ENCODE measurements at places on chromosomes 7 and 10.

DNA sequence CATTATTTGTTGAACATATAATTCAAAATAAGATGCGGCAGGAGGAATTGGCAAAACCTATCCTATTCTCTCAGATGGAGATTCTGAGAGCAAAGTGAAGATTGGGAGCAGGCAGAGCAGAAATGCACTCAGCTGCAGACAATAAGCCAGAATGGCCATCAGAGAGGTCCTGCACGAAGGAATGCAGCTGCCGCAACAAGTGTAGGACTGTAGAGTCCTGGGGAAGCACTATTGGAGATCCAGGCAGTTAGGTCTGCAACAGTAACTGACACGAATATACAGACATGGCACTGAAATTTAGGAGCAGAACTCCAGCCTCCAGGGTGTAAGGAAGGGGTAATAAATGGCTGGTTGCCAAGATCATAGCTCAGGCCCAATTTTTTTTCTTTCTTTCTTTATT is 10.4 kb upstream of the COL1A2 start:
- DNase-seq = no peak

GRCh38 chr7:18941207-18941606 is 176.2 kb downstream of the TWIST1 start:
- no peak for DNase-seq

- DNase-seq = peak; percentile 7
Observed at GRCh38 chr10:18777258-18777657, 118.0 kb downstream of the ARL5B start.

DNA sequence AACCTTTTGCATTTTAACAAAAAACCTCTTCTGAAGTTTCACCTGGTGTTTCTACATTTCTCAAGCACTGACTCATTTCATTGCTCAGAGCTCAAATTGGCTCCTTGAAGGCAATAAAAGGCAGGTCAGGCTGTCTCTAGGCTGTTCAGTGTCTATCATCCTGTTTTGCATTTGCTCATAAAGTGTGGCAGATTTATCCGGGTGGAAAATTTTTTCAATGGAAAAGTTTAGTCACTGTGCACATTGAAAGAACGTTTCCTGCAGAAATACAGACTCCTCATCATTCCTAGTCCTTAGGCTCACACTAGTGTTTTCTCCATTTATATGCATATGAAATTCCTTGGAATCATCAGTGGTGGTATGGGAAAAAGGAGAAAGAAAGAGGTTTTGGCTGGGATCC is 114.2 kb upstream of the DGKB start:
- DNase-seq = no peak

- no peak for DNase-seq
Observed at GRCh38 chr10:131041441-131041840, 270.1 kb downstream of the TCERG1L start.

GRCh38 chr10:116101616-116102315 is 171.2 kb downstream of the GFRA1 start:
- no peak for DNase-seq

DNA sequence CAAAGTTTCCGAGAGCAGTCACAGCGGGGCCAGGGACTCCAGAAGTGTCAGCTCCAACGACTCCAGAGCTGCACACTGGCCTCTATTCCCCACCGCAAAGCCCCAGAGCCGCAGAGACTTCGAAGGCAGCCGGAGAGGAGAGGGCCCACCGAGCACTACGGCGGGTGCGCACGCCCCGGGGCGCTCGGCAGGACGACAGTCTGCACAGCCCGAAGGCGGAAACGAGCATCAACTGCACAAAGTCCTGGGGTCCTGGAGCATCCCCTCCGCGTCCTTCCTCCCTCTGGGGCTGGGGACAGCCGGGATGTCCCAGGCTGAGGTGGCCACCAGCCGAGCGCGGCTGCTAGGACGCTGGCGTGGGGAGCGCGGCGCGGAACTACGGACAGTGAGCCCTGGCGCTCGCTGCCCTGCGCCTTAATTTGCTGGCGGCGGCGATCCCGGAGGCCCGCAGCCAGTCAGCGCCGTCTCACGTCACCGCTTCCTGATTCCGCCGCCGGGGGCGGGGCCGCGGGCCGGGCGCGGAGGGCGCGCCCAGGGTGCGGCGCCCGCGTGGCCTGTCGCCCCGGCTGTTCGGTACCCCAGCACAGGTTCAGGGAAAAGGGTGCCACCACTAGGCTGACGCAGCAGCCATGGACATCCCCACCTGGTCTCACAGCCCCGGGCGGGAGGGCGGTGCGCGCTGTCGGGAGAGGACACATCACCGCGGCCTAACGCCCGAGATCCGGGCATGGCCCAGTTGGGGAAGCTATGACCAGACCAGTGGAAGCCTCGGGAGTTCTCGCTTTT is at the start of gene TBX20:
Gene TBX20 (minus strand): TSS at position 391 of the 786 bp plus-strand sequence. CDS start 480 bp downstream, outside the sequence.
- DNase-seq = no peak

- peak; percentile 11 for DNase-seq
Observed at GRCh38 chr10:122307669-122308416, 36.7 kb downstream of the BTBD16 start.

- DNase-seq = no peak
Observed at GRCh38 chr10:13213163-13213562, 21.0 kb downstream of the UCMA start.

GRCh38 chr7:116726713-116727431 is 54.9 kb downstream of the MET start:
- DNase-seq = no peak

DNA sequence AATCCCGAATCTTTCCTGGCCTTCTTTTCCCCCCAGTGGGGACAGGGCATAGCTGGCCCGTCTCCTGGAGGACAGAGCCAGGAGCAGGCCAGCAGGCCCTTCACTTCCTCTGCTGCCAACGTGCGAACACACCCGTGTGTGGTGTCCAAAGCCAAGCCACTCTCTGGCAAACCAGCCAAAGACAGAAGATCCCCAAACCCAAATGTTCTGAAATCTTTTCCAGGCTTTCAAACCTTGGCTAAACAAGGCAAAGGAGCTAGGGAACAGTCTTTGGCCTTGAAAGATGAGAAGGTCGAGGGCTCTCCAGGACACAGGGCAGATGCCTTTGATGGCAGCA is 63.0 kb downstream of the PROSER2 start:
- DNase-seq = no peak

GRCh38 chr10:44046605-44047004 is 338.3 kb downstream of the CXCL12 start:
- DNase-seq = no peak

- no peak for DNase-seq
Observed at GRCh38 chr7:35007768-35008167, 29.5 kb downstream of the DPY19L1 start.

DNA sequence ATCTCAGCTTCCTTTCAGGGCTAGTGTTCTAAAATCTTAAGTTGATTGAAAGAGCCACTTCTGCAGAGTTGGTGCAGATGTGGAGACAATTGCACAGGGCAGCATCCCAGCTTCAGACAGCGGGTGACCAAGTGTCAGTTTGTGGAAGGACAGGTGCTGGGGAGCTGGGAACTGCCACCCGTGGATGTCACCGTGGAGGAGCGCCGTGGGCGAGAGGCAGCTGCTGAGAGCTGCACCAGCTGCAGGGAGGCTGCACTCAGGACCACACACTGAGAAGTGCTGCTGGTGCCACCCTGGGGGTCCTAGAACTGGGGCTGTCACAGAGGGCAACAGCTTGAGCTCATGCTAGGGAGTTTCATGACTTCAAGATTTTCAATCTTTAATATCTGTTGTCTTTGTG is 543.0 kb upstream of the FZD8 start:
- DNase-seq = no peak

DNA sequence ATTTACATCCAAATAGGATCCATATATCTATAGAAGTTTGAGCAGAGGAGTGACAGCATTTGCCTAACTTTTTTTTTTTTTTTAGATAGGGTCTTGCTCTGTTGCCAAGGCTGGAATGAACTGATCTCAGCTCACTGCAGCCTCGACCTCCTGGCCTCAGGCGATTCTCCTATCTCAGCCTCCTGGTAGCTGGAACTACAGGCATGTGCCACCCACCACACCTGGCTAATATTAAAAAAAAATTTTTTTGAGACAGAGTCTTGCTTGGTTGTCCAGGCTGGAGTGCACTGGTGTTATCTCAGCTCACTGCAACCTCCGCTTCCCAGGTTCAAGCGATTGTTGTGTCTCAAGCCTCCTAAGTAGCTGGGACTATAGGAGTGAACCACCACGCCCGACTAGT is 15.1 kb downstream of the PPIA start:
- DNase-seq = no peak

DNA sequence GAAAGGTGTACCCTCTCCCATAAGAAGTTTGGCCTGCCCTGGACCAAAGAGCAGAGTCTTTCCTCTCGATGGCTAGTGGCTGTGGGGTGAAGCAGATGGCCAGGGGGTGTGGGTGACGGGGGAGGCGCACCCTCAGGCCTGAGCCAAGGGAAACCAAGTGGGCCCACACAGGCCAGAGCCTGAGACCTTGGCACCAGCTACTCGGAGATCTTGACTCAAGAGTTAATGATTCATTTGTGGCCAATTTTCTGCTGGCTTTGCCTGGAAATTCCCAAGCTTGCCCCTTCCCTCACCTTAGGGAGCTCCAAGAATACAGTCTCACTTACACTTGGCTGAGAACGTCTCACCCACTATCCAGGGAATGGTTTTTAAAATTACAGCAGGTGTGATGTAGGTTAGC is 42.7 kb downstream of the ZMIZ1 start:
- no peak for DNase-seq

GRCh38 chr10:125017547-125018298 is 75.8 kb downstream of the ZRANB1 start:
- DNase-seq = no peak

DNA sequence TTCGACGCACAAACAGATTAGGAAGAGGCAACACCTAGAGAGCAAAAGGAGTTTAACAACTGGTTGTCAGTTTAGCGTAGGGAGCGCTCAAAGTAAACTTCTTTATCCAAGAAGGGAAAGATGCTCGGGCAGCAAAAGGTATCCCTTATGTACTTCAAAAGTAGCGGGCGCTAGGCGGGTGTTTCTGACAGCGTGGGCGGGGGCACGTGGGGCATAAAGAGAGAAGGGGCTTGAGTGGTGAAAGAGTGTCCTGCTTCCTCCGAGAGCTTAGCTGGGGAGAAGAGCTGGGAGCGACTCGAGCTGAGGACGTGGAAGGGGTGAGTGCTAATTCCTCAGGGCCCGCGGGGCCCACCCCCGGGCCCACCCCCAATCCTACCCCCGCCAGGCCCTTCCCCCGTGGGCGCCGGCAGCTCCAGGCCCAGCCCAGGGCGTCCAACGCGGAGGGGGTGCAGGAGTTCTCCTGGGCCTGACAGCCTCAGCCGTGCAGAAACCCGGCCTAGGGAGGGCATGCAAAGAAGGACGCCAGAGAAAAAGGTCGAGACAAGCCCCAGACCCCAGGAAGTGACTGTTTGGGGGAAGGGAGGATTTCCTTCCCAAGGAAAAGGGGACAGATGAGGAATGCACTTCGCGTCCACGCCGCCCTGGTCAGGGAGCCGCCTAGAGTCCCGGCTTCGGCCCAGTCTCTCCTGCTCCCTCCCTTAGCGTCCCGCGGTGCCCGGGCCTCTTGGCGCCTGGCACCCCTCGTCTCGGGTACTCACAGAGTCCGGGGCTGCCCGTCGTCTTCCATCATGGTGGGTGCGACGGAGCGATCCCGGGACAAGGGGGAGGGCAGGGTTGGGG is 868 bp downstream of the TIAL1 start:
- DNase-seq = peak; percentile 26

- DNase-seq = no peak
Observed at GRCh38 chr10:121526801-121527221, 71.4 kb downstream of the FGFR2 start.

- DNase-seq = no peak
Observed at GRCh38 chr7:23254051-23254681, 7.6 kb downstream of the GPNMB start.

GRCh38 chr10:56091872-56092271 is 269.2 kb downstream of the ZWINT start:
- DNase-seq = no peak

DNA sequence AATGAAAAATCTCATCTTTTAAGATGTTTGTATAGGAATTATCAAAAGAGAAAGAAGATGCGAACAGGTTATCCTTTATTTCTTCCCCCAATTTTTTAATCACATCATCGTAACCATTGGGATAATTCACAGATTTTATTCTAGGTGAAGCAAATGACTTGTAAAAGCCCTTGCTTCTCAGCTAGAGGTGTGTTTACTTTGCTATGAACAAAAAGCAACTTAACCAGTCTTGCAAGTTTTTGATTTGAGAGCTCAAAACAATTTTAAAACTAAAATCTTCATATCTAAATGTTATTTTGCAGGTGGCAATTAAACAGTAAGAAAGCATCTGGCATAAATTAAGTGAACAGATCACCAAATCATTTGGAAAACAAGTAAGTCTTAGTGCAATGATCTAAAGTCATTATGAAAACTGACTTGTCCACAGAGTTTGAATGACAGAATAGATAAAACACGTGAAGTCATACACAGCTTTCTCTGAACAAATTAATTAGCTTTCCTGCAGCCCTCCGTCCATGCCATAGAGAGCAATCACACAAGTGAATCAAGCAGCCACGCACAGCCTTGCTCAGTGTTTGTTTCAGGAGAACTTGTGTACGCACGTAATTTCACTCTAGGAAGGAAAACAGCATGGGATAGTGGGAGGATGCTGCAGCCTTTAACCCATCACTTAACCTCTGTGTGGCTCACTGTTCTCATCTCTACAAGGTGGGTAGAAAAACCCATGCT is 85.0 kb upstream of the ZNF800 start:
- DNase-seq = no peak

GRCh38 chr10:96271016-96271815 is at the start of gene BLNK:
TSS of gene BLNK (minus strand) at chr10:96271569. CDS start at chr10:96271398, 171 bp downstream.
- peak; percentile 67 for DNase-seq

- no peak for DNase-seq
Observed at GRCh38 chr7:25026156-25026555, 46.2 kb upstream of the OSBPL3 start.

GRCh38 chr10:60473557-60473956 is 83.9 kb upstream of the ANK3 start:
- DNase-seq = peak; percentile 15

DNA sequence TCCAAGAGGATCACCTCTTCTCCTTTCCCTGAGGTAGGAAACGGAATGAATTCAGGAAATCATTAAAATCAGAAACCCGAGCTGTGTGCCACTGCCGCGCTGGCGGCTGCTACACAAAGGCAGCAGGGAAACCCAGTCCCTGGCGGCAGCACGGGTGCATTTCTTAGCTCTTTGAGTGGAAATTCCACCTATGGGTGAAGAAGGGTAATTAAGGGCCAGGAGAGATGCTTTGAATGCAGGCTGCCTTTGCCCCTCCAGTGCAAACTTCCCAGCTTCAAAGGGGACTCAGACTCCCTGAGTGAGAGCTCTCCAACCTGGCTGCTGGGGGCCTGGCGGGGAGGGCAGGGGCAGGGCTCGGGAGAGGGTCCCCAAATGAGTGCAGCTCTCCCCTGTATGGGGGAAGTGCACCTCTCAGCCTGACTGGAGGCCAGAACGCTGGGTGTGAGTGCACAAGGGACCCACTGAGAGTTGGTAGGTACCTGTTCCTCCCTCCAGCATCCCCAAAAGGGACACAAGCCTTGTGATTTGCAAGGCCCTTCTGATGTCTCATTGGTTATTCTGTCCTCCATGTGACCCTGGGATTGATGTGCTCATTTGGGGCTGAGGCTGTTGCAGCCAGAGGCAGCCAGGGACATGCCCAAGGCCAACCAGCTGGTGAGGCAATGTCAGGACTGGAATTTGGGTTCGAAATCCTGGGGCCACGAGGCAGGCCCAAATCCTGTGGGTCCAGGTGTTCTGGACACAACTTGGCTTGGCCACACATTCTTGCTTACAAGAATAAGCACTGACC is 16.3 kb upstream of the ZMIZ1 start:
- peak; percentile 80 for DNase-seq

- DNase-seq = no peak
Observed at GRCh38 chr7:124022551-124022950, 10.3 kb downstream of the TMEM229A start.

All from T47D (cell line).